NB4 (cell line): ENCODE measurements at places on chromosomes 7 and 10.

DNA sequence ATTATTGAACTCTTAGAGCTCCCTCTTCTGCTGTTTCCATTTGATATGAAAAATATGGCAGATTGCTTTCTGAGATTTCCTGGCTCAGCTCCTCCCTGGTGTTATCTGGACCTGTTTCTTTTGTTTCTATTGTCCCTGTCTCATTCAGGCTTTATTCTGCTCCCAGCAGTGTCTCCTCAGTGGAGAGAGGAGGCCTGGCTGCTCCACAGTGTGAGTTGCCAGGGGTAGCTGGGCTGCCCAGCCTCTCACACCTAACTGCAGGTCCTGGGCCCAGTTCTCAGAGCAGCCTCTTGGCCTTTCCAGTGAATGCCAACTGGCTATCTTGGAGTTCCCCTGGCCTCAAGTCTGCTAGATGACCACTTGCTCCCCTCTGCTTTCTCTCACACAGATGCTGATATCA, 127.0 kb downstream of the VPS41 start:
- no peak for DNase-seq

GRCh38 chr10:8554574-8554973, 500.1 kb downstream of the GATA3 start:
- no peak for DNase-seq

DNA sequence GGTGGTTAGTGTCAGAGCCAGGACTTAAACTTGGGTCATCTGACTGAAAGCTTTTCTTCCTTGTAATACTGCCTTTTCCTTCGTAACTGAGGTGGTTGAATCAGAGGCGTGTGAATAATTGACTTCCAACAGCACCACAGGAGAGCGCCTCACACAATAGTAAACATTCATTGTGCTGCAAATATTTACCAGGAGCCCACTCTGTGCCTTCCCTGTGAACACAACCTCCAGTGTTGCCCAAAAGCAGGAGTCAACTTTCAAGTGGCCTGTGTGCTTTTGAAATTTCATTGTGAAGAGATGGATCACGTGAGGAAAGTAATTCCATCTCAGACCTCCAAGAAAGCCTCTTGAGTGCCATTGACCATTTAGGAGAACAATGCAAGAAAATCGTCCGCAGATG, 60.2 kb downstream of the ADRA2A start:
- no peak for DNase-seq

- DNase-seq = no peak
Measured at GRCh38 chr7:55306331-55306730, 58.8 kb upstream of the LANCL2 start.

DNA sequence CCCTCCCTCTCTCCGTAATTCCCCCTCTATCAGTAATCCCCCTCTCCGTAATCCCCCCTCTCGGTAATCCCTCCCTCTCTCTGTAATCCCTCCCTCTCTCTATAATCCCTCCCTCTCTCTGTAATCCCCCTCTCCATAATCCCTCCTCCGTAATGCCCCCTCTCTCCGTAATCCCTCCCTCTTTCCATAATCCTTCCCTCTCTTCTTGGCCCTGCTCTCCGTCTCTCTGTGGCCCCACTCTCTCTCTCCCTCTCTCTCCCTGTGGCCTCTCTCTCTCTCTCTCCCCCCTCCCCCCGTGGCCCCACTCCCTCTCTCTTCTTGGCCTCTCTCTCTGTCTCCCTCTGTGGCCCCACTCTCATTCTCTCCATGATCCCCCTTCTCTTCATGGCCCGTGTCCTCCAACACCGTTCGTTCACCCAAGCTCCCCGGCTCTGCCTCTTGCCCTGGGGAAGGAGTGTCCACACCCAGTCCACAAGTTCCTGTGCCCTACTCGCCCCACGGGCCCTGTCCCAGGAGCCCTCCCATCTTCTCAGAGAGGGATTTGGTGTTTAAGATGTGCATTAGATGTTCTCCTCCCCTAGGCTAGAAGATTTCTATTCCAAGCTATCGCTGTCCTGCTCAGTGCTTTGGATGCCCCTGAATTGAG, 19.8 kb downstream of the SHH start:
- DNase-seq = no peak

DNA sequence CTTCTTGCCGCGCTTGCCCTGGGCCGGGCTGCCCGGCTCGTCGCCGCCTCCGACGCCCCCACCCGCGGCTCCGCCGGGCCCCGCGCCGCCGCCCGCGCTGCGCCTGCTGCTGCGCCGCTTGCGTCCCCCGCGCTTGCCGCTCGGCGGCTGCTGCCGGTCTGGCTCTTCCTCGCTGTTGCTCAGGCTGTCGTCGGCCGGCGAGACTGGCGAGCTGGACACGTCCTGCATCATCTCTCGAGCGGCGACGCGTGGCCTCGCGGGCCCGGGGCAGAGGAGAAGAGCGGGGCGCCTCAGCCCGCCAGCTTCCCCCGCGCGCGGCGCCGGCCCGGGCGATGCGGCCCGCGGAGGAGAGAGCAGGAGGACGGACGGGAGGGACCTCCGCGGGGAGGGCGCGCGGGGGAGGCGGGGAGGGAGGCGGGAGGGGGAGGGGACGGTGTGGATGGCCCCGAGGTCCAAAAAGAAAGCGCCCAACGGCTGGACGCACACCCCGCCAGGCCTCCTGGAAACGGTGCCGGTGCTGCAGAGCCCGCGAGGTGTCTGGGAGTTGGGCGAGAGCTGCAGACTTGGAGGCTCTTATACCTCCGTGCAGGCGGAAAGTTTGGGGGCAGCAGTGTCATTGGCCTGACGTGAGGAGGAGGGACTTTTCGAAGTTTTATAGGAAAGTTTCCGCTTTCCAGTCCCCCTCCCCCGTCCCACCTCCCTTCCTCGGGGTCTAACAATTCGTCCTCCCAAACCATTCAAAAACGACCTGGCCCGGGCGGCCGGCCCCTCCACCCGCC, at the start of gene TWIST1:
Gene TWIST1, minus strand, starts transcription at position 546 of the 779 bp plus-strand sequence. Its CDS starts 315 bp downstream, at position 231.
- peak; percentile 79 for DNase-seq

- DNase-seq = no peak
Measured at GRCh38 chr10:131973160-131973951, 8.4 kb downstream of the BNIP3 start.

DNA sequence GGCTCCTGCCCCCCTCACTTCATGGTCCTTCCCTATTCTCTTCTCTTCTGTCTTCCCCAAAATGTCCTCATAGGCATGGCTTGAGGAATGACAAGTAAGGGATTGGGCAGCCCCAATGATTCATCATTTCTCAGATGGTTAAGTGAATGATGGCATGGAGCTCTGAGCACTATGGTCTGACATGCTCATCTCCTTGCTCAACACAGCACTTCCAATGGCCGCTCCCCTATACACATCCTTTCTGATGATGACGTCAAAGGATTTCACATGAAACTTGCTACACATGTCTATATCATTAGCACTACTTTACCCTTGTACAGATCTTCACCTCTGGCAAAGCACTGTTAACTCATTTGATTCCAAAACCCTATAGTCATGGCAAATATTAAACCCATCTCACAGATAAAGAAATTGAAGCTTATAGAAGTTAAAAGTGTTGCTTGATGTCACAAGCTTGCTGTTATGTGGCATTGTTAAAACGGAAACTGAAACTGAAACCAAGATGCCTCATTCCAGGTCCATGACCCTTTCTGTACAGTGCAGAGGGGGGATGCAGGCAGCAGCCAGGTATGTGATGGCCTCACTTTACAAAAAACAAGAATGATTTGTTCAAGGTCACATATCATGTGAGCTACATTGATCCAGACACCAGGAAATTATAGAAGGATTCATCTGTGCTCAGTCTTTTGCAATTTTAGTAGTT, 90.0 kb upstream of the PLXNA4 start:
- peak; percentile 24 for DNase-seq

DNA sequence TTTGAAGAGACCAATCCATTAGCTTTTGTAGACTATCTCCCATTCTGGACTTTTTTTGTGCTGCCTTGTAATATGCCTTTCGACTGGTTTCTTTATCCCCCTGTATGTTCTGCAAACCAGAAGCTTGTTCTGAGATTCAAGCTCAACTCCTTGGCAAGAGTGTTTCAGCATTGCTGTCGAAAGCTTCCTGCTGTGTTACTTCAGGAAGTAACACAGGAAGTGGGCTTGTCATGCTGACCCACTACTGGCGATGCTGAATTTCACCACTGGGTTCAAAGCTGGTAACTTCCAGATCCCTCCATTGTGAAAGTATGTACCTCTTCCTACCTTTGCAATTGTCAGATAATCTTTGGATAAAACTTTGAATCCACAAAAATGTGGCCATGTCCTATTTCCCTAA, 57.9 kb upstream of the INSYN2A start:
- DNase-seq = peak; percentile 10
